Stomach (tissue), 19 donors: ENCODE measurements at places on chromosomes 4 and X. TPM values are rescaled to one million over a fixed set of nuclear protein-coding genes. Genes with fewer than 3 reads are reported as not detected.

Gene HSFX4
- total RNA-seq, result not detected

Gene KDR
- total RNA-seq, result 32.3 TPM

Gene SORCS2
- total RNA-seq, result not detected

Gene EVC
- total RNA-seq, result 55.6 TPM

Gene GABRG1
- total RNA-seq, result not detected

Gene CEP135
- total RNA-seq, result 9.1 TPM

Gene GPM6B
- total RNA-seq, result 0.29 TPM

Gene BMPR1B
- total RNA-seq, result 7.1 TPM

Gene GASK1B
- 128 TPM for total RNA-seq

Gene GATA1
- total RNA-seq, result not detected

Gene TBX22
- not detected for total RNA-seq

Gene NUP62CL
- 1.7 TPM for total RNA-seq

Gene PLXNB3
- 43.3 TPM for total RNA-seq

Gene GAGE13
- not detected for total RNA-seq

Gene MAP9
- total RNA-seq, result 16.4 TPM
